ENCODE measurements at places on chromosomes 16 and 17.

- no peak for DNase-seq
Measured at GRCh38 chr17:42894283-42895184, 6.1 kb upstream of the G6PC1 start.

- no peak for DNase-seq
Measured at GRCh38 chr16:88460496-88461330, 7.6 kb downstream of the ZFPM1 start.

GRCh38 chr16:57994778-57995177, 5.7 kb downstream of the ZNF319 start:
- no peak for DNase-seq

- no peak for DNase-seq
Measured at GRCh38 chr17:82250868-82251500, 22.1 kb downstream of the SLC16A3 start.

DNA sequence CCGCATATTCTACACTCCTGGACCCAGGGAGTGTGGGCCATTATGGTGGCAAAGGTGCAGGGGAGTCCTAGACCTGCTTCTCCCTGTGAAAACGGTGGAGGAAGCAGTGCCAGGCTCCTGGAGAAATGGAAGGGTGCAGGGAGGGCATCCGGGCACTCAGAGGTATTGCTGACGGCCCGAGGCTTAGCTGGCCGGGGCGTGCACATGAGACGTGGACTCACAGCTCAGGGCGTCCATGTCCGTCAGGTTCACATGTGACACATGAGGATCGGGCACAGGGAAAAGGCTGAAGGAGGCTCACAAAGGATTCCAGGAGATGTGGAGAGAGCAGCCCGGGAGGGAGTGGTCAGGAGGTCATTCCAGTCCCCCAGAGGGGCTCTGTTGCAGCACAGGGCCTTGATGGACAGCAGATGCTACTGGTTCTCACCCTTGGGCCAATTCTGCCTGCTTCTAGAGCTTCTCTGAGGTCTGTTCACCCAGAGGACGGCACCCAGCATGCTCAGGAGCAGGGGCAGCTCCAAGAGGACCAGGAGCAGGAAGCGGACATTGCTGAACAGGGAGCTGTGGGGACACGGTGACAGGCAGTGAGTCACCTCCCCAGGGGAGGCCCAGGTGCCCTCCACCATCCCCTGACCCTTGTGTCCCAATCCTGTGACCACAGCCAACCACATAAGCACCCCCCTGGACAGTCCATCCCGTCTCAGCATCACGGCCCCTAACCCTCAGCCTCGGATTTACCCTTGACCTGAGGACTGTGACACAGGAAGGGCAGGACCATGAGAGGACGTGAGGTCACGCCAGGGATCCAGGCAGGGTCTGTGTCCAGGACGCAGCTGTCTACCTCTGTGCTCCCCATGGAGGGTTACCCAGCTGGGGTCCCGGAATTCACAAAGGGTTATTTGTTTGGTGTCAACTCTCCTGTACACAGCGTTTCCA, 4.5 kb downstream of the CD300C start:
- DNase-seq = no peak

- no peak for DNase-seq
Measured at GRCh38 chr17:28521311-28522085, 15.3 kb downstream of the FOXN1 start.

DNA sequence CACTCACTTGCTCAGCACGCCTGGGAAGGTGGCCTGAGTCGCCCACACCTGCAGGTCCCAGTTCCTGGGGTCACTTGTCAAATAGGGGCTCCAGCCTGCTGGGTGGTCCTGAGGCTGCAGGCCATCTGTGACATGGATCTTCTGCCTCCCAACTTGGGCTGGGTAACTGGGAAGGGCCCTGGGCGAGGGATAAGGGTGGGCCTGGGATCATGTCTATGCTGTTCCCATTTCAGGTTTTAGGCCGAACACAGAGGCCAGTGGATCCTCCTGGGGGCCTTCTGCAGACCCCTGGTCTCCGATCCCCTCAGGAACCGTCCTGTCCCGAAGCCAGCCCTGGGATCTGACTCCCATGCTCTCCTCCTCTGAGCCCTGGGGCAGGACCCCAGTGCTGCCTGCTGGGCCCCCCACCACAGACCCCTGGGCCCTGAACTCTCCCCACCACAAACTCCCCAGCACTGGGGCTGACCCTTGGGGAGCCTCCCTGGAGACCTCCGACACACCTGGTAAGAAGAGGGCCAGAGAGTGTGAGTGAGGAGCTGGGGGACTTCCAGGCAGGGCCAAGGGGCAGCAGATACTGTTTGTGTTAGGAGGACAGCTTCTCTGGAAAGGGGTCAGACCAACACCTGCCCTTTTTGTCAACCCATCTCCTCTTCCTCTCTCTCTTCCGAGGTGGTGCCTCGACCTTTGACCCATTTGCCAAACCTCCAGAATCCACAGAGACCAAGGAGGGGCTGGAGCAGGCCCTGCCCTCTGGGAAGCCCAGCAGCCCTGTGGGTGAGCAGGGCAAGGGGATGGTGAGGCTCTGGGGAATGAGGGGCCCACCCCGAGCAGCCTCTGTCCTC, 6.2 kb upstream of the SPATA20 start:
- no peak for DNase-seq

GRCh38 chr17:75073618-75074047, 14.1 kb upstream of the SLC16A5 start:
- DNase-seq = no peak
